ENCODE measurements at places on chromosomes 1 and 21.

GRCh38 chr1:39683591-39684312 lies 7.5 kb downstream of the HPCAL4 start:
- no peak for DNase-seq

DNA sequence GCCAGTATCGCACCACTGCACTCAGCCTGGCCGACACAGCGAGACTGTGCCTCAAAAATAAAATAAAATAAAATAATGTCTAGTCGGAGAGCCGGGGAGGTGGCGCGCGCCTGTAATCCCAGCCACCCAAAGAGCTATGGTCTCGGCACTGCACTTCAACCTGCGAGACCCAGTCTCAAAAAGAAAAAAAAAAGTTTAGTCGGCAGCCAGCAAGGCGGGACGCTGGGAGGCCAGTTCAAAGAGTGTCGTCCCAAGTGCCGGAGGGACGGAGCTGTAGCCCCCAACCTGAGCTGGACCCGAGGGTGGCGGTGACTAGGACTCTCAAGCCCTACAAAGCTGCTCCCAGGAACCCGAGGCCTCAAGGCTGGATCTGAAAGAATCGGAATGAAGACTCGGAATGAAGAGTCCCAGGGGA lies 632 bp upstream of the FALEC start:
- no peak for DNase-seq

DNA sequence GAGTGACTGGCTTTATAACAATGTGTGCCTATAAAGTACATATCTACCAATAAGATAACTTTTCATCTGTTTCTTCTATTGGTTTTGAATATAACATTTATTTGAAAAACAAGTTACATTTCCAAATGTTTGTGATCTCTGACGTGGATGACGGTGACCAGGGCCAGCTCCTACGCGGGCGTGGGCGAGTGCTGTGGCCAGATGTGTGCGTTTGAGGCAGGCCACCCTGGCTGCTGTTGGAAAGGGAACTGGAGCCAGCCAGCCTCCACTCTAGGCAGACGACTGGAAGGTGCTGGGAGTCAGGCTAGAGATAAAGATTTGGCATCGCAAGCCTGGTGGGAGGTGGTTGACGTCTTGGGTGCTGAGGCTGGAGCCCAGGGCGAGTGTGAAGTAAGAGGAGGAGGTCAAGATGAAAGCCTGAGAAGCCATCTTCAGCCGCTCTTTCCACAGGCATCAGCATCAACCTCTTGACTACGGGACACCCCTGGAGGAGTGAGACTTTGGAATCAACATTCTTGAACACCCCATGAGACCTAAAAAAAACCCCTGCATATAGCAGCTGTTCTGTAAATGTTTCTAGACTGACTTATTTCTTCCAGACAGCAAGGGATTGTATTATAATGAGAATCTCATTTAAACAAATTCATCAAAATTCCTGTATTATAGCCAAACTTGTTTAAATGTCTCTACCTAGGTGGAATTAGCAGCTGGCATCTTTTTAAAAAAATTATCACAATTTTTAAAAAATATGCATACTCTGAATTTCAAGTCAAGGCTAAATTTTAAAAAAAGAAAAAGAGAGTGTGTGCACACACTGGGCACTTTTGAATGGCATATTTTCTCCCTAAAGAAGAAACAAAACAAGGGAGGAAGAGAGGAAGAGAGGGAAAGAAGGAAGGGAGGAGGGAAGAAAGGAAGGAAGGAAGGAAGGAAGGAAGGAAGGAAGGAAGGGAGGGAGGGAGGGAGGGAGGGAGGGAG lies 112.5 kb upstream of the SLC44A3 start:
- DNase-seq = no peak

- no peak for DNase-seq
Observed at GRCh38 chr21:18298228-18298627, 53.6 kb downstream of the CHODL start.

GRCh38 chr1:35637401-35637809 lies 3.9 kb downstream of the PSMB2 start:
- DNase-seq = no peak

- DNase-seq = peak; percentile 61
Observed at GRCh38 chr1:100671601-100672000, 47.9 kb upstream of the VCAM1 start.

GRCh38 chr1:147568551-147568950 lies 27.2 kb downstream of the BCL9 start:
- DNase-seq = no peak

GRCh38 chr1:34101151-34101550 lies 63.9 kb downstream of the CSMD2 start:
- DNase-seq = peak; percentile 46

- DNase-seq = no peak
Observed at GRCh38 chr1:23522244-23522982, 8.6 kb downstream of the E2F2 start.

- DNase-seq = peak; percentile 54
Observed at GRCh38 chr1:45569962-45570581, 13.8 kb upstream of the NASP start.

GRCh38 chr1:157910270-157910669 lies 68.7 kb upstream of the CD5L start:
- DNase-seq = no peak

GRCh38 chr1:197868751-197869489 lies 33.5 kb upstream of the C1orf53 start:
- peak; percentile 64 for DNase-seq
